Thymus (tissue), 14 donors: ENCODE measurements at places on chromosomes 6 and 20. TPM values are rescaled to one million over a fixed set of nuclear protein-coding genes. Genes with fewer than 3 reads are reported as not detected.

The PSMB9 gene
- polyA plus RNA-seq: 143 TPM

The TAAR8 gene
- not detected for polyA plus RNA-seq

GRCh38 chr20:60219984-60220562, 261.9 kb downstream of the CDH26 start:
- no peak for DNase-seq

The ADGRB3 gene
- 0.09 TPM for polyA plus RNA-seq

The ROS1 gene
- 0.16 TPM for polyA plus RNA-seq

DNA sequence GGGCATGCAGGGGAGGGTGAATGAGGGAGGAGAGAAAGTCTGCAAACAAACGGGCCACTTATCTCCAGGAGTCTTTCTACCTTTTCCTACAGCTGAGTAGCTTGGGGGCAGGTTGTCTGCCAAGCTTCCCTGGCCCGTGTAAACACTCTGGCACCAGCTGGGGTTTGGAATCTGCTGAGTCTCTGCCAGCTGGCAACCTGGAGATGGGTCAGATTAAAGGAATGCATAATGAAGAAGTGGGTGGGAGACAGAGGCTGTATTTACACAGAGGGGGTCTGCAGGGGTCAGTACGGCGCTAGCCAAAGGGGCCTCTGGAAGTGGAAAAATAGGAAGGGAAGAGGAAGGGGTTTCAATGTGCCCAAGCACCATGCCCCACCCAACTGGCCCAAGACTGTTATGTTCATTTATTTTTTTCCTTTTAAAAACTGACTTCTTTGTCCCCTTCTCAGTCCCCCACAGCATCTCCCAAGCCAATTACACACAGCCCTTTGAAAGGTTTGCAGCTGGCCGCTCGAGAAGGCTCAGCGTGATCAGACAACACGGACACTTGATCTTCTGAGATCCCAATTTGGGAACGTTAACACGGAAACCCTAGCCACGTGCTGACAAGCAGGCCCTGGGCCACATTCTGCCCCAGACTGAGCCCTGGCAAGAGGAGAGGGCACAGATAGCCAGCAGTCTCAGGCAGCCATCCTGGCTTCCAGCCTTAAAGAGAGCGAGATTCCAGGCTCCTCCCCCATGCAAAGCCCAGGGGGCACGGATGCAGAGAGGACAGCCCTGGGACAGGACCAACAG, 25.2 kb downstream of the TRAM2 start:
- no peak for DNase-seq

- DNase-seq: no peak
Observed at GRCh38 chr6:137744877-137745276, 122.2 kb upstream of the TNFAIP3 start.

- no peak for DNase-seq
Observed at GRCh38 chr6:151566557-151566956, 72.7 kb downstream of the CCDC170 start.

DNA sequence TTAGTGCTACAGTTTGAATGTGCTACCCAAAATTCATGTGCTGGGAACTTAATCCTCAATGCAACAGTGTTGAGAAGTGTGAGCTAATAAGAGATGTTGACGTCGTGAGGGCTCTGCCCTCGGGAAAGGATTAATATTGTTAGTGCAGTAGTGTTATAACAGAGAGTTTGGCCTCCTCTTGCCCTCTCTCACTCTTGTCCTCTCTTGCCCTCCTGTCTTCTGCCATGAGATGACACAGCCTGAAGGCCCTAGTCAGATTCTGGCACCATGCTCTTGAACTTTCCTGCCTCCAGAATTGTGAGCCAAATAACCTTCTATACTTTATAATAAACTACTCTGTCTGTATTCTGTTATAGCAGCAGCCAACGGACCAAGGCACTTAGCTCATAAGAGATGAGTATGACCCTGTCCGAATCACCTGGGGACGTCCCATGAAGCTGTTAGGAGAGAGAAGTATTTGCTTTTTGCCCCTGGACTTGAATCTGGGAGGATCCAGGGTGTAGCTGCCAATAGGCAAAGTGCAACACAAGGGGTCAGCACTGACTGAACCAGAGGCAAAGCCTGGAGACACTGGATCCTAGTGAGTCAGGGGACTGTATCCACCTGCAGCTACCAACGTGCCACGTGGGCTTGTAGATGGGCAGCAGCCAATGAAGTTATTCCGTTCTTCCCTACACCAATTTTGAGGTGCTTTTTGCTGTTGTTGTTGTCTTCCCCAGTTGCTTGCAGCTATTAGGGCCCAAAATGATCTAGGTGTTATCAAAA, 233.7 kb downstream of the THBS2 start:
- DNase-seq: no peak

- DNase-seq: no peak
Observed at GRCh38 chr6:168001029-168001332, 3.5 kb downstream of the KIF25 start.

- DNase-seq: no peak
Observed at GRCh38 chr20:20897922-20898321, 185.5 kb upstream of the RALGAPA2 start.

DNA sequence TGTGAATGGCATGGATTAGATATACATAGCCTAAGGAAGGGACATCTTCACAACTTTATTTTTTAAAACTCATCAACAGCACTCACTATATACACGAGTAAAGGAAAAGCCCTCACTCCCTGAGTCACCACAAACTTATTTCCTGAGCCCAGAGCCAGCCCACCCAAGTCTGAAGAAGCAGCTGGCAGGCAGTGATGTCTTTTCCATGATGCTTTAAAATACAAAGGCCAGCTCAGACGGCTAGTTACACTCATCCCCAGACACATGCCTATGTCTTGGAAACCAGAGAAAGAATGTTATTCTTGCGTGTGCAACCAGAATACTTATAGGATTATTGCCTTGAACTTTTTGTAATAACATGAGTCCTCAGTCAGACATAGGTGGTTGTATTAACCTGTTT, 114.4 kb downstream of the ADGRG6 start:
- no peak for DNase-seq

The C6orf132 gene
- 4.8 TPM for polyA plus RNA-seq

The HLA-F gene
- 530 TPM for polyA plus RNA-seq

- no peak for DNase-seq
Observed at GRCh38 chr6:90175627-90176538, 120.8 kb downstream of the BACH2 start.

- no peak for DNase-seq
Observed at GRCh38 chr6:10511477-10511876, 9.7 kb upstream of the GCNT2 start.

- DNase-seq: no peak
Observed at GRCh38 chr6:12083763-12084162, 71.7 kb downstream of the HIVEP1 start.
